ENCODE measurements at places on chromosomes 13 and 19.

GRCh38 chr19:1774989-1775772 is 21.9 kb downstream of the ONECUT3 start:
- DNase-seq, result peak; percentile 62

GRCh38 chr13:69094485-69094884 is 1013.1 kb upstream of the ATXN8OS start:
- DNase-seq, result no peak

DNA sequence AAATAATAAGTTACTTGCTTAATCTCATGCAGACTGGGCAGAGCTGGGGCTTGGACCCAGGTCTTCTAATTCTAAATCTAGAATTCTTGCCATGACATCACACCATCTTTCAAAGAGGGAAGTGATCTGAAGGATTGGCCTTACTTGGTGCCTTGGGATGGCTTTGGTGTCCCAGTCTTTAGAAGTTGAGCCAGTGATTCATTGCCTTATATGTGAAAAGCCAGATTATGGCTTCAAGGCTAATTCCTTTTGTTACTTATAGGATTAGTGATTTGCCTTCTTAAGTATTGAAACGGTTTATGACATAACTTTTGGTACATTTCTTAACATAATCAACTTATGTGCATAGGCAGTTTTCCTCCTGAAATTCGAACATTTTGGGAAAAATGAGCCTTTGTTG is 14.9 kb downstream of the COG3 start:
- DNase-seq, result no peak

- DNase-seq, result no peak
Measured at GRCh38 chr19:49462492-49462891, 9.5 kb downstream of the ALDH16A1 start.

DNA sequence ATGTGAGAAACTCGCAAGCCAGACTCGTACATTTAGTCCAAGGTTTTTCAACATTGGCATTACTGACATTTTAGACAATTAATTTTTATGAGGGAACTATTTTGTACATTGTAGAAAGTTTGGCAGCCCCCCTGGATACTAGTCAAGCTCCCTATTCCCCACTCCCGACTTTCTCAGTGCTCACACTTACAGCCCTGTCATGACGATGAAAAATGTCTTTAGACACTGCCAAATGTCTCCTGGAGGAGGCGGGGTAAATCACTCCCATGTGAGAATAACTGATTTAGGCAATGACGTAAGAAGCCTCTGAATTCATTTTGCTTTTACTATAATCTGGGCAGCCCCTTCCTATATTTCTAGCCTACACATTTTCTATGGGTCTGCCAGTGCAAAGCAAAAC is 535.8 kb upstream of the KLHL1 start:
- DNase-seq, result no peak

DNA sequence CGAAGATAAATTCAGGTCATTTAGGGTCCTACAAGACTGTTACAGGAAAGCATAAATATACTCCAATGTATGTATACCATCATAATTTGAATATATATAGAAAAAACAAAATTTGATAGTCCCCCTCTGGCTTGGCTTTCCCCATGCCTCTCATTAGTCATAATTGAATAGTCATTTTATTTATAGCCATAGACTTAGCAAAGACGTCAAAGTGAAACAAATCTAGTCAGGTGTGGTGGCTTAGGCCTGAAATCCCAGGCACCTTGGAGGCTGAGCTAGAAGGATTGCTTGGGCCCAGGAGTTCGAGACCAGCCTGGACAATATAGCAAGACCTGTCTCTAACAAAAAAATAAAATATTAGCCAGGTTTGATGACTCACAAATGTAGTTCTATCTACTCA is 141.1 kb downstream of the TNFRSF19 start:
- DNase-seq, result no peak
